MG63 (cell line): ENCODE measurements at places on chromosomes 13 and 19.

- DNase-seq, result peak; percentile 33
Observed at GRCh38 chr19:4208385-4209094, 20.8 kb upstream of the EBI3 start.

DNA sequence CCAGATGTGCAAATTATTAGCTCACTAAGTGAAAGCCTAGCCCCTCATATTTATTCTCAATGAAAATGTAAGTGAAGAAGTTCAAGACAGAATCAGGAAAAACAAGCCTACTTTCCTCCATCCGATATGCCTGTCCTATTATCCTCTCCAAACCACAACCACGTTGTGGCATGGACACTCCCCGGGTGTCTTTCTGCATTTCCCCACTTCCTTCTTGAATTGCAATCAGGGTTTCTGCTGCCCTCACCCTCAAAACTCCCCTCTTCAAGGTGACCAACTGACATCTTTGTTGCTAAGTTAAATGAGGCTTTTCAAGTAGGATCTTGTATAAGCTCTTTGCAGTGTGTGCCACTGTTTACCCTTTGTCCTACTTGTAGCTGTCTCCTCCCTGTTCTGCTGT, 11.8 kb downstream of the SLC25A30 start:
- DNase-seq, result no peak

GRCh38 chr13:111076155-111077013, 38.7 kb upstream of the ARHGEF7 start:
- no peak for DNase-seq

- no peak for DNase-seq
Observed at GRCh38 chr13:51601601-51602565, 17.6 kb downstream of the WDFY2 start.

DNA sequence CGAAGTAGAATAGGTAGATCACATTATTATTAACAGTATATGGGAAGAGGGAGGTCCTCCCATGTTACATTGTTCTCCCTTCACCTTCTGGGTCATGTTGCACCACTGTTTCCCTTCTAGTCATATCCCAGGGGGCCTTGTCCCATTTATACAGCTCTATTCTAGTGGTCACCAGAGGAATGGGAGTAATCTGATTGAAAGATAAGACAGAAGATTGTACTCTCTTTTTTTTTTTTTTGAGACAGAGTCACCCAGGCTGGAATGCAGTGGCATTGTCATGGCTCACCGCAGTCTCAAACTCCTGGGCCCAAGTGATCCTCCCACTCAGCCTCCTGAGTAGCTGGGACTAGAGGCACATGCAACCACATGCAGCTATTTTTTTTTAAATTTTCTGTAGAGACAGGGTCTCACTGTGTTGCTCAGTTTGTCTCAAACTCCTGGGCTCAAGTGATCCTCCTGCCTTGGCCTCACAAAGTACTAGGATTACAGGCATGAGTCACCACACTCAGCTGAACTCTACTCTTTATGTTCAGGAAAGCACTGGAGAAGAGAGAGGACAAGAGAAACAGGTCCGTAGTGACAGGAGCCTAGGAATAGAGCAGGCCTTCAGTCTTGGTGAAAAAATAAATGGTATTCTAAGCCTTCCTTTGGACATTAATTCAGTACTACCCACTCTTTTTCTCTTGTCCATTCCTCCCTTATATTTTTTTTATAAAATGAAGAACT, 4.3 kb upstream of the ZNF529 start:
- no peak for DNase-seq

- no peak for DNase-seq
Observed at GRCh38 chr19:1843646-1844394, 4.5 kb downstream of the REXO1 start.

DNA sequence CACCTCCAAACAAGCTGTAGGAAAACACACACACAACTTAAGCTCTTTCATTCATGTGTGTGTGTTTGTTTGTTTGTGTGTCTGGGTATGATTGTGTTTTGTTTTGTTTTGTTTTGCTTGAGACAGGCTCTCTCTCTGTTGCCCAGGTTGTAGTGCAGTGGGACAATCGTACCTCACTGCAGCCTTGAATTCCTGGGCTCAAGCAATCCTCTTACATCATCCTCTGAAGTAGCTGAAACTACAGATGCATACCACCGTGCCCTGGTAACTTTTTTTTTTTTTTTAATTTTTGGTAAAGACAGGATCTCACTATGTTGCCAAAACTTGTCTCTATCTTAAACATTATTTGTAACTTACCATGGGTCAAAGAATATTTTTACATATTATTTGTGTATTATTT, 431.7 kb downstream of the SLITRK1 start:
- DNase-seq, result no peak

DNA sequence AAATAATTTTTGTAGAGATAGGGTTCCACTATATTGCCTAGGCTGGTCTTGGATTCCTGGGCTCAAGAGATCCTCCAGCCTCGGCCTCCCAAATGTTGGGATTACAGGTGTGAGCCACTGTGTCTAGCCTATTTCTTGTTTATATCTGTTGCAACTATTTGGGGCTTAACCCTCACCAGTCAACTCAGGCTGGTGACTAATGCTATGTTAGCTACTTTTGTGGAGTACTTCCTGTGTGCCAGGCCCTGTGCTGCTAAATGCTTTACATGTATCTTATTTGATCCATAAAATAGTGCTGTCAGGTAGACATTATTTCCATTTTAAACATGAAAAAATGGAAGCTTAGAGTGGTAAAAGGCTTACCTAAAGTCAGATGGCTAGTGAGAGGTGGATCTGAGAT, 13.8 kb downstream of the CEACAM1 start:
- no peak for DNase-seq

DNA sequence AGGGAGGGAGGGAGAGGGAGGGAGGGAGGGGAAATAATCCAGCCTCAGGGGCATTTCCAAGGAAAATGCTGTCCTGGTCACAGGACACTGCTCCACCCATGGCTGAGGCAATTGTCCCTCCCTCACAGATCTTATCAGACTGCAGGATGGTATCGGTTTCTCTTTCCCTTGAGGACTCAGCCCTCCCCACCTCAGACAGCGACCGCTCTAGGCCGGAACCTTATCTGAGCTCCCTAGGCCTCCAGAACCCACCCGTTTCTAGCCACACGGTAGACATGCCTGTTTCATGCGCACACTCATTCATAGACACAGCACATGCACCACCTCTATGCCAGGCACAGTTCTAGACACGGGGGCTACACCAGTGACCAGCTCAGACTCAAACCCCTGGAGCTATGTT, 10.0 kb upstream of the IZUMO2 start:
- DNase-seq, result no peak

GRCh38 chr19:45152504-45153338, 8.1 kb downstream of the NKPD1 start:
- DNase-seq, result no peak

DNA sequence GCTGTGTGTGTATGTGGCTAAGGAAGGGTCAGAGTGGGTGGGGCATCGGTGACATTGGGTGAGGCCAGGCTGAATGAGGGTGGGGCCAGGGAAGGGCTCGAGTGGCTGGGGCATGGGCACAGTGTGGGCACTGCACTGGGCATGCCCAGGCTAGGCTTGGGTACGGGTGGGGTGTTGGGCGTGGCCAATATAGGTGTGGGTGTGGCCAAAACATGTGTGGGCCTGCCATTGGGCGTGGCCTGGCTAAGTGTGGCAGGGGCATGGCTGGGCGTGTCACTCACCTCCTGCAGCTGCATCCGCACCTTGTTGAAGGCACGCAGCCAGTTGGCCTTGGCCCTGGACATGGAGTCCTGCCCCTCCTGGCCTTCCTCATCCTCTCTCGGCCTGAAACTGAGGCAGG, 33.2 kb downstream of the UNC13A start:
- DNase-seq, result no peak

DNA sequence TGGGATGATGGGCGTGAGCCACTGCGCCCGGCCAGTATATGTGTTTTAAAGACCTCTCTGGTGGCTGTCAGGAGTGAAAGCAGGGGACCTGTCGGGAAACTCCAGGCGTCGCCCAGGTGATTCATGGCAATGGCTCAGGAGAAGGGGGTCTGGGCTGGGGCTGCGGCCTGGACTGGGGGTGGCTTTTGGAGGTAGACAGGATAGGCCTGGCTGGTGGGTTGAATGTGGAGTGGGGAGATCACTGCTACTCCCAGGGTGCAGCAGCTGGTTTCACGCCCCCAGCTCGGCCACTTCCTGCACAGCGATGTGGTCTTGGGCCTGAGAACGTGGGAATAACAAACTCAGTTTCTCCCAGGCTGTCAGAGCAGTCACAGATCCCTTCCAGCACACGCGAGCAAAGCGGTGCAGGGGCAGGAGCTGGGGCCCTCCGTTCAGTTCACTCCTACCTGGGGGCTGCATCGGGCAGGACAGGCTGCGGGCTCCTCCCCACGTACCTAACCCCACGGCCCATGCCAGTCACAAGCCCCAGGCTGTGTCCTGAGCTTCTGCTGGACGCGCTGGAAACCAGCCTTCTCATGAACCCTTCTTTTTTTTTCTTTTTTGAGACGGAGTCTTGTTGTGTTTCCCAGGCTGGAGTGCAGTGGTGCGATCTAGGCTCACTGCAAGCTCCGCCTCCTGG, 18.9 kb downstream of the KDM4B start:
- no peak for DNase-seq

DNA sequence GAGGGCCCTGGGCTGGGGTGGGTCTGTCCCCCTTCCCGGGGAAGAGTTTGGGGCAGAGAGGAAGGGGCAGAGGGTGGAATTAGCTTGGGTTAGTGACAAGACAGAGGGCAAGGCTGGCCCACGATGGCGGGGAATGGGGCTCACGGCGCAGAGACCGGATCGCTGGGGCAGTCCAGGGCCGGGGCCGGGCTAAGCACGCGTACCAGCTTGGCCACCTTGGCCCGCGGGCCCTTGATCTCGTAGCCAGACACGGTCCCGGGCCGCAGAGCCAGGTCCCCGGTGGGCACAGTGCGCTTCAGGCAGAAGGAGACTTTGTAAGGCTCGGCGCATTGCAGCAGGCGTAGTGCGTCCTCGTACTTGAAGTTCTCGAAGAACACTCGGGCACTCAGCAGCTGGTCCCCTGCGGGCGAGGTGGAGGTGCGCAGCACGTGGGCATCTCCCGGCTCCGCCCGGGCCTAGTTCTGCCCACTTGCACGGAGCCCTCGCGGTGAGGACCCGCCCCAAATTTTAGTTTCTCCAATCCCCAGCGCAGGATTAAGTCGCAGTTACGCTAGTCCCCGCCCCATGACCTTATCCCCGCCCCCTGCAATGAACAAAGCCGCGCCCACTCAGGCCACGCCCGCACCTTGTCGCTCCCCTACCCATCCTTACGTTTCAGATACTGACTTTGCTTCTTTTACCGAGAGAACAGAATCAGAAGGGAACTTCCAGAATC, 8.6 kb upstream of the HIPK4 start:
- no peak for DNase-seq

DNA sequence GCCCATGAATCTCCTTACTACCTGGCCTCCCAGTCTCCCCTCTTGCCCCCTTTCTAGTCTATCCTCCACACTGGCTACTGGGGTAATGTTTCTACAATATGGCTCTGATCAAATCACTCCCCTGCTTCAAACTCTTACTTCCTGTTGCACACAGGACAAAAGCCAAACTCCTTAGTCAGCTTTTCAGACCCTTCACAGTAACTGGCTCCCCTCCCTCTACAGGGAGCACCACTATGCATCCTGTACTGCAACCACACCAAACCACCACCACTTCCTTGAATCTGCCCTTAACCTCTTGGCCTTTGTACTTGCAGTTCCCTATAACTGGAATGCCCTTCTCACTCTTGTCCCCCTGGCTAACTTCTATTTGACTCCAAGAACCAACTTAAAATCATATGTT, 32.2 kb downstream of the DEDD2 start:
- DNase-seq, result peak; percentile 42

- DNase-seq, result no peak
Observed at GRCh38 chr19:1170938-1171754, 2.9 kb downstream of the SBNO2 start.

GRCh38 chr13:50006426-50007135, 8.7 kb upstream of the KCNRG start:
- no peak for DNase-seq

DNA sequence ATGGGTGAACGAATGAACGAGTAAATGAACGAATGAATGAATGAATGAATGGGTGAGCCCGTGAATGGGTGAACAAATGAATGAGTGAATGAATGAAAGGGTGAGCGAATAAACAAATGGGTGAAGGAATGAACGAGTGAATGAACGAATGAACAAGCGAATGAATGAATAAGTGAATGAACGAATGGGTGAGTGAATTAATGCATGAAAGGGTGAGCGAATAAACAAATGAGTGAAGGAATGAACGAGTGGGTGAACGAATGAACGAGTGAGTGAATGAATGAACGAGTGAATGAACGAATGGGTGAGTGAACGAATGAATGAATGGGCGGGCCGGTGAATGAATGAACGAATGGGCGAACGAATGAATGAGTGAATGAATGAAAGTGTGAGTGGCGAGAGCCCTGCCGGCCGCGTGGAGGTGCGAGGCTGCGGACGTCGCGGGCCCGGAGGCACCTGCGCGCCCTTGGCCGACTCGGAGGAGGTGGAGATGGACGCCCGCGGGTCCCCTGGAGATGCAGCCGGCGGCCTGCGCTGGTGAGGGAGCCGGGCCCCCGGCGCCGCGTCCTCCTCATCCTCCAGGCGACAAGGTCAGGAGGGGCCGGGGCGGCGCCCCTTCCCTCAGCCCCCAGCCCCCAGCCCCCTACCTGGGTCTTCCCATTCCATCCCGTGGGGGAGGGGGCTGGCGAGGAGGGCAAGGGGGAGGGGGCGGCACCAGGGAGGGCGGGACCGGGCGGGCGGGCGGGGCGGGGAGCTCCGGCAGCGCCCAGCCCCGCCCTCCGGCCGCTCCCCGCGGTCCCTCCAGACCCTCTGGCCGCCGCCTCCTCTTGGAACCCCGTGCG, 15.4 kb downstream of the ANKRD24 start:
- DNase-seq, result no peak

DNA sequence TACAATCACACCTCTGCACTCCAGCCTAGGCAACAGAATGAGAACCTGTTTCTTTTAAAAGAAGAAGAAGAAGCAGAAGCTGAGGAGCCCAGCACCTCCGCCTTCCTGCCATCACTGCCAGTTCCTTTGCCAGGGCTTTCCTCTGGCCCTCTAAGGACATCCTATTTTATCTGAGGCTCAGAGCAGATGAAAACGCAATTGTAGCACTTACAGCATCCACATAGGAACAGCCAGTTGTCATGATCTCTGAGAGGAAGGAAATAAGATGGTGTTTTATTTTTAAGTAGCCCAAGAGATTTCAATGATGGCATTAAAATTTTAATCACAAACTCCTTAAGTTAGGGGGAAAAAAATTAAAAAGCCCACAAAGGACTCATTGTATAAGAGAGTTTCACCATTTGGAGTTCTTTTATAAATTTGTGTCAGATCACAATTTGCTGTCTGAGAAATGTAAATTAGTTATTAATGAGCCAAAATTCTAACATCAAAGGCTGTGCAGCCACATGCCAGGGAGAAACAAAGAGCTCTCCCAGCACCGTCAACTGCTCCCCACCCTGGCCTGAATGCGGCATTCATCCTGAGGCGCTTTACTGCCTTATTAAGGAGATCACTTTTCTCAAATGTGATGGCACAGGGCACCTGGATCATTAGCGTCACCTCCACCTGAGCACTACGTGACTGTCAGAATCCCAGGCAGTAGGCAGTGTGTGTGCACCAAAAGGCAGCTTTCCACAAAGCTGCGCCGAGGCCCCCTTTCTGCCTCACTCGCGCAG, 393.0 kb downstream of the FOXO1 start:
- DNase-seq, result no peak
